ENCODE measurements at places on chromosomes 7 and 10.

GRCh38 chr10:106399112-106399511 is 765.4 kb downstream of the SORCS1 start:
- DNase-seq: no peak

DNA sequence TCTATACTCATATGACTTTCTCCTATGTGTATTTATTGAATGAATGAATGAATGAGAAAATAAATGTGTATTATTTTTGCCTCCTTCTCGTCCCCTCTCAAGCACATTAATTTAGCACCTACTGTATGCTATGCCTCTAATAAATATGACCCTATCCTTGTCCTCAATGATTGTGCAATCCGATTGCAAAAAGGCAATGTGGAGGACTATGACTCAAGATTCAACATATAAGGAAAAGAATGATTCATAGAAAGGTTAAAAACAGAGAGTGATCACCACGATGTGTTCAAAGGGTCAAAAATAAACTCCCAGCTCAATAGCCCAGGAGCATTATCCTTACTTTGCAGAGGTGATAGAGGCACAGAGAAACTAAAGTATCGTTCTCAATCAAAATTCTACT is 322.8 kb upstream of the SORCS1 start:
- no peak for DNase-seq

DNA sequence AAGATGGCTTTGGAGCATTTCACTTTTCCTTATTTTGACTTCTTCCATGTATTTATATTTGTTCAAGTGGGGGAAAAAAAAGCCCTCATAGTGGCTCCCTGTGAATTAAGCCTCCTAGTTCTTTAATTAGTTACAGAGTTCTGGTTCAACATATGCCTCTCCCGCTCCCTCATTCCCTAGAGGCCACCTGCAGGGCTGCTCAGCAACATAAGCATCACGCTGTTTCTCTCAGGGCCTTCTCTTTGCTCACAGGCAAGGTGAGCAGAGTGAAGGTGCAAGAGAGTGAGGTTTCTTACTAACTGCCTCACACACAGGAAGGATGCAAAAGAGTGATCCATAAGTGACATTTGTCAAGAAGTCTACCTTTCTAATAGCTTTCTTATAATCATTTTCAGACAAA is 196.7 kb downstream of the SEMA3E start:
- DNase-seq: no peak

DNA sequence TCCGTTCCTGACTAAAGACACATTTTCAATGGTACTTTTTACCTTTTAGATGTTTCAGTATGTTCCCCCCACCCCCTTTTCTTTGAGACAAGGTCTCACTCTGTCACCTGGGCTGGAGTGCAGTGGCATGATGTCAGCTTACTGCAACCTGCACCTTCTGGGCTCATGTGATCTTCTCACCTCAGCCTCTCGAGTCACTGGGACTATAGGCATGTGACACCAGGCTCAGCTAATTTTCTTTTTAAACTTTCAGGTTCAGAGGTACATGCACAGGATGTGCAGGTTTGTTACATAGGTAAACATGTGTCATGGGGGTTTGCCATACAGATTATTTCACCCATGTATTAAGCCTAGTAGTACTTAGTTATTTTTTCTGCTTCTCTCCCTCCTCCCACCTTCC is 99.3 kb upstream of the RPA3 start:
- DNase-seq: no peak

- no peak for DNase-seq
These were observed 220.8 kb downstream of the FANK1 start for GRCh38 chr10:126117196-126117595.

GRCh38 chr7:47638679-47639315 is 56.9 kb upstream of the TNS3 start:
- DNase-seq: no peak

DNA sequence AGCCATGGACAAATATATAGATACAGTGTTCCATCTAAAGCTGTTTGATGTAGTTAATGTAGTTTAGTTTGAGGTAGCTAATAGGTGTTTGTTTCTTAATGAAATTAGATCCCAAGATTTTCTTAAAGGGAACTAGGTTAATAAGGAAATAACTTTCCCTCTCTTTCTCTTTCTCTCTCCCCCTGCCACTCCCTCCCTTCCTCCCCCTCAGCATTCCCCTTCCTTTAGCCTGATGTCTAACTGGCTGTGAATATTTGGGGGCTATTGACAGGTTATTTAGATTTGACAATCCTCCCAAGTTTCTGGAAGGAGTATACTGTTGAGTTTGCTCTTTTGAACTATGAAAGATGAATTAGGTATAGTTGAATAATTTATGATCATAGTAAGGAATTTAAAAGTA is 65.2 kb upstream of the OIT3 start:
- no peak for DNase-seq

GRCh38 chr10:86194684-86195083 is 171.9 kb downstream of the GRID1 start:
- DNase-seq: no peak

DNA sequence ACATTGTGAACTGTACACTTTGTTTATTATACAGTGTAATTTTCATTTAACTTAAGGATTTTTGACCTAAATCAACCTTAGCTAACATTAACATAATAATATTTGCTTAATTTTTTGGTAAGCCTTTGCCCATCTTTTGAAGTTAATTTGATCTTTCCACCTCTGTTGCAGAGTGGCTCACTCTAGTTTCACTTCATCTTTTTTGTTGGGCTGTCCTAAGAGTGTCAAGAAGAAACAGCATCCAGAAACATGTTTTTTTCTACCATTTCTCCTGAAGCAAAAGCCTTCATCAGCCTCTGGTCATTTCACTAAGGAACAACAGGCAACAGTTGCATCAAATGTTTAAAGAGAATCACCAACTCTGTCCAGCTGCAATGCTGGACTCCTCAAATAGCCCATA is 824.7 kb downstream of the REEP3 start:
- DNase-seq: no peak

- no peak for DNase-seq
These were observed 10.8 kb downstream of the PDE1C start for GRCh38 chr7:32059289-32060011.
